ENCODE measurements at places on chromosomes 12 and 14.

GRCh38 chr14:101398011-101398410 lies 163.3 kb upstream of the DIO3 start:
- no peak for DNase-seq

GRCh38 chr12:78121969-78122610 lies 291.4 kb downstream of the NAV3 start:
- DNase-seq, result no peak

GRCh38 chr12:100741084-100741711 lies 53.4 kb upstream of the ANO4 start:
- DNase-seq, result no peak

GRCh38 chr12:29427964-29428363 lies 47.0 kb upstream of the ERGIC2 start:
- DNase-seq, result no peak

DNA sequence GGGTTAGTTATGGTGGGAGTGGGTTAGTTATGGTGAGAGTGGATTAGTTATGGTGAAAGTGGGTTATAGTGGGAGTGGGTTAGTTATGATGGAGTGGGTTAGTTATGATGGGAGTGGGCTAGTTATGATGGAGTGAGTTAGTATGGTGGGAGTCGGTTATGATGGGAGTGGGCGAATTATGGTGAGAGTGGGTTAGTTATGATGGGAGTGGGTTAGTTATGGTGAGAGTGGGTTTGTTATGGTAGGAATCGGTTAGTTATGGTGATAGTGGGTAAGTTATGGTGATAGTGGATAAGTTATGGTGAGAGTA lies 22.1 kb upstream of the SFSWAP start:
- DNase-seq, result no peak

DNA sequence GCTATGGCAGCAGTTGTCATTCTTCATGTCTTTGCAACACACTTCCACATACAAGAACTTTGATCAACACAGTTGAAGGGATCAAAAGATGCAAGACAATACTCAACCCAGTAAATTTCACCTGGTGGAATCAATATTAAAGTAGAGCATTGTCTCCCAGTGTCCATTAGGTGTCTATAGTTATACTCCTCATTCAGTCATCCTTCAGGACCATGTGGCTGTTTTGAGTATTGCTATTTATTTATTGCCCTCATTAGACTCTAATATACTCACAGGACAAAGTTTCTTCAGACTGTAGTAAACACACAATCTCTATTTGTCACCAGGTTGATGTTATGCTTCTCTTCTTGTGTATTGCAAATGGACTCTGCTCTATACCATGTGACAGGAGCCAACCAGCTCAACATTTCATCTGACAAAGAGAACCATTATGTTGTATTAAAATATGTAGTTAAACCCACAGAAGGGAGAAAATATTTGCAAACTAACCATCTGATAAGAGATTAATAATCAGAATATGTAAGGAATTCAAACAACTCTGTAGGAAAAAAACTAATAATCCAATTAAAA lies 146.6 kb downstream of the TGFB3 start:
- no peak for DNase-seq

- DNase-seq, result no peak
Observed at GRCh38 chr14:76772300-76773187, 11.3 kb downstream of the VASH1 start.

GRCh38 chr12:26162905-26163304 lies 32.5 kb upstream of the SSPN start:
- no peak for DNase-seq

GRCh38 chr12:57738661-57739237 lies at the start of gene AGAP2:
Gene AGAP2, minus strand, starts transcription at chr12:57738742. Its CDS starts 496 bp downstream, at chr12:57738246.
- no peak for DNase-seq

DNA sequence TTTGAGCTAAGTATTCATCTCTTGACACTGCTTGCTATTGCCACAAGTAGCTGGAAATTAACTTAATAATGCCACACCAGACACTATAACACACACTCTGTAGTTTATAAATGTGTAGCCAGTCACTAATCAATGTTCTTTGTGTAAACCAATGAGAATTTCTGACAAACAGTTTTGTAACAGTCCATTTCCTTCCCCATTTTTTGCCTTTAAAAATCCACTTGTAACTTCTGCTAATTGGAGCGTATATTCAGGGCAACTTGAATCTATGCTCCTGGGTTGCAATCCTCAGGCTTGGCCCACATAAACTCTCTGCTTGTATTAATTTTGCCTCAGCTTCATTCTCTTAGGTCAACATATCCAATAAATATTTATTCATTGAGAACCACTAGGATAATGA lies 125.0 kb upstream of the DHRS4 start:
- DNase-seq, result no peak

DNA sequence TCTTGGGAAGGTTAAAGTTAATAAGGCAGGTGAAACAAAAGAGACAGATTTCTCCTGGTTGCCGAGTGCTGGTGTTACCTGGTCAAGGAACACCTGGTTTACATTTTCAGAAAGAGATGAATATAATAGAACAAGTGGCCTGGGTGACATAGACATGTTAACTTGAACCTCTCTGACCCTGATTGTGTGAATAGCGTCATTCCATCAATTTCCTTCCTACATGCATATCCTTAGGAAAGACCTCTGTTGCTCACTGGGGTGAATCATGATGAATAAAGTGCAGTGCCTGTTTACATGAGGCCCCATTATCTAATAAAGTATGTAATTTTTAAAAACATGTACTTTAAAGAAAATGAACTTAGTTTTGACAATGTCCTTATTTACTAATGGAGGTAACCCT lies 1822.9 kb upstream of the FLRT2 start:
- DNase-seq, result no peak

- no peak for DNase-seq
Observed at GRCh38 chr14:67620217-67620785, 581 bp downstream of the ARG2 start.

GRCh38 chr12:56591961-56592360 lies 38.2 kb downstream of the BAZ2A start:
- DNase-seq, result no peak

DNA sequence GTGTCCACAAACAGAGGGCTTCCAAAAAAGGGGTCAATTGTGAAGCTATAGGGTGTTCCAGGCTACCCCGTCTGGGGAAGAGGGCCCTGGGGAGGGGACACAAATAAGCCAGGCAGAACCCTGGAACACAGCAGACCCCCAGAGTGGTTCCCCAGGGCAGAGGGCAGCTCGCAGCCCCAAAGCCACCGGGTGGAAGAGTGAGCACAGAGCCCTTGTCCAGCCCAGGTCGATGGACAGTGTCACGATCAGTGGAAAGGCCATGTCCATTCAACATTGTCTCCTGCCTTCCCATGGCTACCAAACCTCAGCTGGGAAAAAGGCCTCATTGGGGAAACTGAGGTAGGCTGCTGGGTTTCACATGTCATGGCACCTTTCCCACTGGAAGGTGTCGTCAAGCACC lies 131.4 kb downstream of the DICER1 start:
- no peak for DNase-seq

DNA sequence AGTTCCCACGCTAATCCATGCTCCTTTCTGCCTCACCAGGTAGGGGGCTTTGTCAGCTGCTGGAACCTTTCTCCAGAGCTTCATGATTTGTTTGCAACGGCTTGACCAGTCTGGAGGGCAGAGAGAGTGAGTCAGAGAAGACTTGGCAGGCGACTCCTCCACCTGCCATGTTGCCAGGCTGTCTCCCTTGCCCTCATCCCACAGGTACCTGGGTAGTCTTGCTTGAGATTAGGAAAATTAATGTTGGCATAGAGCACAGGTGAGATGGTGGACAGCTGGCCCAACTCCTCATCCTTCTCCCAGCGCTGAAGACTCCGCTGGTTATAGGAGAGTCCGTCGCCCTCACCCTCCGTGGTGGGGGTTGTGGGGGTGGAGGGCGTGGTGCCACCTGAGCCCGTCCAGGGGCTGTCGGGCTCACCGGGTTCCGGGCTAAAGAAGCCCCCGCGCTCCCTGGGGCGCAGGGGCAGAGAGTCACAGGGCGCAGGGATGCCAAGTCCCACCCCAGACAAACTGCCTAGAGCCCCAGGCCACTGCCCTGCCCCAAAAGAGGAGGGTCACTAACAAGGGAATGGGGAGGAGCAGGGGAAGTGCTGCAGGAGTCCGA lies 18.6 kb downstream of the KMT2D start:
- no peak for DNase-seq

- DNase-seq, result no peak
Observed at GRCh38 chr12:22476133-22476532, 68.2 kb downstream of the C2CD5 start.

- DNase-seq, result no peak
Observed at GRCh38 chr12:14962153-14962539, 745 bp upstream of the ARHGDIB start.

- no peak for DNase-seq
Observed at GRCh38 chr14:83744224-83744623, 1785.7 kb upstream of the FLRT2 start.

GRCh38 chr12:128637642-128638606 lies 185.8 kb downstream of the SLC15A4 start:
- no peak for DNase-seq

DNA sequence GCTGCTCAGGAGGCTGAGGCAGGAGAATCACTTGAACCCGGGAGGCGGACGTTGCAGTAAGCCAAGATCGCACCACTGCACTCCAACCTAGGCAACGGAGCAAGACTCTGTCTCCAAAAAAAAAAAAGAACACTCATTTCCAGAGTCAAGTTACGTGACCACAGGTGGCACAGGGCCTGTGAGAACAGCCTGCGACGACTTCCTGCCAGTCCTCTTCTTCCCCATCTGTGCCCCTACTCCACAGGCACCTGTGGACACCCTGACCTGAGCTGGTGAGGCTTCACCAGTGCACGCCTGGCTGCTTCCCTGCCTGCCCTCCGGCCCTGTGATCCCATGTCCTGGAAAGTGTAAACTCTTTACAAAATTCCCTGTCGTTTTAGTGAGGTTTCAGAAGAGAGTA lies 77.7 kb downstream of the PPP2R5C start:
- no peak for DNase-seq

DNA sequence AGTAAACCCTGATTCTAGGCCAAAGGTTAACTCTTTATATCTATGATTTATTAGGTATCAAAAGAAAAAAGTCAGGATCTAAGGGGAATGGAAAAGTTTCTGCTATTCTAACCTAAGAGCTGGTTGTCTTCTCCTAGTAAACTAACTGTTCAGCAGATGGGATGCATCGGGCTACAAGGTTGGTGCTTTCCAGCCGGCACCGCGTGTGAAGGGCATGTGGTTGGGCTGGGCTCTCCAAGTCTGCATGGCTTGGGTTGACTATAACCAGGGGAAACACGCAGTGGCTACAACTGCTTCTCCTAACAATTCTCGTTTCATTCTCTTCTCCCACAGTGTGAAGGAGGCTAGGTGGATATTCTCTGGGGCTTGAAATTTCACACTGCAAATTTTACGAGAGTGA lies 354.5 kb downstream of the APAF1 start:
- no peak for DNase-seq

- no peak for DNase-seq
Observed at GRCh38 chr12:1022032-1022970, 31.3 kb downstream of the ERC1 start.

- no peak for DNase-seq
Observed at GRCh38 chr14:31564194-31564593, 3.0 kb downstream of the NUBPL start.

- no peak for DNase-seq
Observed at GRCh38 chr14:106528717-106529116, 1002.3 kb downstream of the TMEM121 start.

DNA sequence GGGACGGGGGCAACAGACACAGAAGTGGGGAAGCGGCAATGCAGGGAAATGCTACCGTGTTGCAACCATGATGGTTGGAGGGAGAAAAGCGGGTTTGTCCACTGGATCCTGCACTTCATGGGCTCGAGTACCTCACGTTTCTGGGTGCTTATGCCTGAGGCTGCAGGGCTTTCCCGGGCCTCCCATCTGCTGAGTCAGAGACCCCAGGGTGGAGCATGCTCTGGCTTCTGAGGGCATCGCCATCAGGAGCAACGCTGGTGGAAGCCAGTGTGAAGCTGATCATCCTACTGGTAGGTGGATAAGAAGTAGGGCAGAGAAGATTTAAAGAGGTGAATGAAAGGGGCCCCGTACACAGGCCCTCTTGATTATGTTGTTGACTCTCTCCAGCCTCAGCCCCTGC lies 5.0 kb upstream of the ADGRD1 start:
- no peak for DNase-seq

DNA sequence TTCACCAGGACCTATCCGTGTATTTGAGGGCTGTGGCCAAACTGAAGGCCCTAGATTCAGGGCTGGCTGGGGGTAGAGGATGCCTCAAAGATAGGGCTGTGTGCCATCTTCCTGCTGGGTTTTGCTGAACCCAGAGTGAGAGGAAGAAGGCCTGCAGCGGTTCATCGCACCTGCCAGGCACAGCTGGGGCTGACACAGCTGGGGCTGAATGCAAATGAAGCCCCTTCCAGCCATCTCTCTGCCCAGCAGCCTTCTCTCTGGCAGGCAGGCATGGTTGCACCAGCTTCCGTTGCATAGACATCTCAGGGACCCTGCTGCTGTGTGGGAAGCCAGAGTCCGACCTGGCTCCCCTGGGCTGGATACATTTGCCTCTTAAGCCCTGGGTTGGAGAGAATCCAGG lies 152.4 kb downstream of the TSPAN9 start:
- DNase-seq, result no peak

DNA sequence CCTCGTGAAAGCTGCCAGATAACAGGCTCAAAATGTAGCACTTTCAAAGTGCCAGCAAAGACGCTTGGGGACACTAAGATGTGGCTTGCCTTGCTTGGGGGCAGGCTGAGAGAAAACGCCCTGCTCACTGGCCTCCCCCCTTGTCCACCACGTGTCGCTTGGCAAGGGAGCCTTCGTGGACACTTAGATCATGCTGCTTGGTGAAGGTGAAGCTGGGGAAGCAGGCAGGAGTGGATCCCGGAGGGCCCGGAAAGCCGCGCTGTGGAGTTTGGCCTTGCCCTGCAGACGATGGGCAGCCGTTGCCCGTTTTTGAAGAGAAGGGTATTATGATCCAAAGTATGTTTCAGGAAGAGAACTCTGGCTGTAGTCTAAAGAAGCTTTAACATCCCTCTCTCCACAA lies 53.4 kb upstream of the BDKRB2 start:
- DNase-seq, result no peak

Data from activated T-cell treated with anti-CD3 and anti-CD28 coated beads for 48 hours (primary cell).